CD4-positive, alpha-beta T cell treated with Interleukin-12 subunit alpha and Interleukin-12 subunit beta, for 1 hour (primary cell): ENCODE measurements at places on chromosomes 1 and 21.

DNA sequence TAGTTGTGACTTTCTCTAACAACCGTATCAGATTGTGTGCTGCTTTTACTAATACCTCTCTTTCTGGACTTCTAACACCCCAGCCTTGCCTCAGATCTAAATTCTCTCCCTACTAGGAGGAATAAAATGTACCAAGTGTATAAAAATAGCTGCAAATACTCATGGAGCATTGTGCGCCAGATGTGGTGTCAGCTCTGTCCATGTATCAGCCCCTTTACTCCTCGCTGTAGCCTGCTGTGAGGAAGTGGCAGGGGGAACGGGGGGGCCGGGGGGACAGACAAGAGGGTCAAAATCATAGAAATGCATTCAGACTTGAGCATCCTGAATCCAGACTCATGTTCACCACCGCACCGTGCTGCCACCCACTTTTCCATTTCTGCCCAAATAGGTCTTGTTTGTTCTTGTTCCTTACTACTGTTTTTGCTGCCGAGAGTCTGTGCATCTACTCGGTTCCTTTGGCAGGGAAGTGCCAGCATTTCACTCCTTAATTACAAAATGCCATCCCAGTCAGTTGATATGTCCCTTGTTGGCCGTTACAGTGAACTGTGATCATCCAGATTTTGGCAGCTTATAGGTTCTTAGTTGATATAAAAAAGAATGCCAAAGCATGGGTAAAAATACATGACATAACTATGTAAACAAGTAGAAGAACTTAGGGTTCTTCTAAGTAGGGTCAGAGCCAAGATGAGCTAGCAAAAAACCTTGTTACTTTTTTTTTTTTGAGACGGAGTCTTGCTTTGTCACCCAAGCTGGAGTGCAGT lies 76.4 kb downstream of the UBE4B start:
- DNase-seq, result no peak

- DNase-seq, result no peak
Observed at GRCh38 chr1:167633258-167633944, 3.4 kb downstream of the RCSD1 start.

- DNase-seq, result no peak
Observed at GRCh38 chr21:38287476-38287875, 30.7 kb downstream of the KCNJ15 start.

DNA sequence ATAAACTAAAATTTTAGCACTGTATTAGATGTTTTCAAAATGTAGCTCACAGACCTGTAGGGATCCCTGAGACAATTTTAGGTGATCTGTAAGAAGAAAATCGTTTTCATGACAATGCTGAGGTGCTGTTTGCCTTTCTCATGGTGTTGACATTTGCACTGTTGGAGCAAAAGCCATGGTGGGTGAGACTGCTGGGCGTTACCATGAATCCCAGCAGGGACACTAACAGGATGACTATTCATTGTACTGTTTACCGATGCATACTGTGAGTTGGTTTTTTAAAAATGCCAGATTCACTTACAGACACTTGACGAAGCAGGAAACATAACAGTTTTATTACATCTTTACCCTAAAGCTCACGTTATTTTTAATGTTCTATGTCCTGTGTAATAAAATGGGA lies 468.5 kb downstream of the PCP4 start:
- no peak for DNase-seq

- DNase-seq, result no peak
Observed at GRCh38 chr21:40618191-40618973, 228.6 kb downstream of the DSCAM start.

GRCh38 chr1:31658721-31659120 lies 14.0 kb upstream of the PEF1 start:
- DNase-seq, result no peak

DNA sequence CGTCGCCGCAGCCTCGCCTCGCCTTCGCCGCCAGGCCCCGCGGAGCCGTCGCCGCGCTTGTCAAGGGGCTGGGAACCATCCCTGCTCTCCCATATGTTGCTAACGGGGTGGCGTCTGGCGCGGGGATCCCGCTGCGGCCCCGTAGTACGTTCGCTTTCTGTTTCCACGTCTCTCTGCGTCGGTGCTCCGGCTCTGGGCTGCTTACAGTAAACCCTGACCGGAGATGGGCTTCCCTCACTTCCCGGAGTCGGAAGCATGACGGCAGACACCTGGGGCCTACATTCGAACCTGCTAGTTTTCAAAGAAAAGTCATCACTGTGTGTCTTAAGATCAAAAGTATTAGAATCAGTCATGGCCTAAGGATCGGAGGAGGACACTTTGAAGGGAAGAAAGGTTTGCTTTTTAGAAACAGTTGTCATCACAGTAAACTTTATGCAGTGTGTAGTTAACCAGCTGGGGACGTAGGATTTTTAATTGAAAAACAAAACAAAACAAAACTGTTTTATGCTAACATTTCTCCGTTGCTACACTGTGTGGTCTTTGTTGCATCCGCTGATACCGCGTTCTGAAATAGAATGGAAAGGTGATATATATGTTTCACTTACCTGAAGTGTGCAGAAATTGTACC lies 69.0 kb downstream of the SLC35A3 start:
- peak; percentile 79 for DNase-seq

DNA sequence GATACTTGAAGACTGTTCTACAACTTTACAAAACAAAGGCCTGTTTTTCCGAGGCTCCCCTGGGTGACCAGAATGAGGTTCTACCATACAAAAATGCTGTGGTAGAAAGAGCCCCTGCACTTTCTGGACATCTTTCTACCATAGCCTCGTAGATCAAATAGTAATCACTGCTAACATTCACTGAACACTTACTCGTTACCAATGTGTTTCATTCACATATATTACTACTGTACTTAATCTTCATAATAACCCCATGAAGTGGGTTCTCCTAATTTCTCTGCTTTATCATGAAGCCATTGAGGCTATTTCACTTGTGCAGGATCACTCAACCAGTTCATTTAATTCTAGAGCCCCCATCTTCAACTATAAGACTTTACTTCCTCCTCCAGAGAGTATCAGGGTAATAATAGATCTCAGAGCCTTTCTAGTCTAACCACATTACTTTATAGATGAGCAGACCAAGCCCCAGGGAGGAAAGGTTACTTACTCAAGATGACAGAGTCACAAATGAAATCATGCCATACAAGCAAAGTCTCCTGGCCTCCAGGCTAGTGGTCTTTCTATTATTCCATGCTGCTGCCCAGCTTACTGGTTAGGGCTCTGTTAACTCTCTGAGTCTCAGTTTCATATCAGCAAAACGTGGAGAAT lies 46.7 kb upstream of the OSBPL9 start:
- DNase-seq, result no peak

DNA sequence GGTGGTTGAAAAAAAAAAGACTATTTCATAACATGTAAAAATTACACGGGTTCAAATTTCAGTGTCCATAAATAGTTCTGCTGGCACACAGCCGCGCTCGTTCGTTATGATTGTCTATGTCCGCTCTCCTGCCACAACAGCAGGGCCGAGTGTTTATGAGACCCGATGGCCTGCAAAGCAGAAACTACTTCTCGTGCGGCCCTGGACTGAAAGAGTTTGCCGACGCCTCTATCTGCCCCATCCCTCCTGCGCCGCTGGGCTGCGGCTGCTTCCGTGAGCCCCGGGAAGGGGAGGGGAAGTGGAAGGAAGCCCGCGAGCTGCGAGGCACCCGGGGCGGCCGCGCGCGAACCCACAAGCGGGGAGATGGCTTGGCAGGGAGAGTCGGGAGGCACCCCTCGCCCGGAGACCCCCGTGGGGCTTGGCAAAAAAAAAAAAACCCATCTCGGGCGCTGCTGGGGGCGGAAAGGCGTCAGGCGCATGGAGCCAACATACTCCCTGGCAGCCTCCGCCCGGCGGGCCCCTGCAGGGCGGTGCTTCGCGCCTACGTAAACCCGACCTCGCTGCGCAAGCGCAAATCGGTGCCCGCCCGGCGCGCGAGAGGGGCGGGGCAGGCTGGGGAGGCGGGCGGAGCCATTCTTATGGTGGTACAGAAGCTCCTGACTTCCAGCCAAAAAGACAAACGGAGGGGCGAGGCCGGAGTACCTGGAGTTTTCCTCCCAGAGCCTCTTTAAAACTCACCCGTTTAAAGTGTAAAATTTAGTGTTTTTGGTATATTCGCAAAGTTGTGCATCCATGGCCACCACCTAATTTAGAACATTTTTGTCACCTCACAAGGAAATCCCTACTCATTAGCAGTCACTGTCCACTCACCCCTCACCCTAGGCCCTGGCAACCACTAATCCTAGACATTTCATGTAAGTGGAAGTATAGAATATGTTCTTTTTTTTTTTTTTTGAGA lies 8.3 kb downstream of the SLC27A3 start:
- DNase-seq, result peak; percentile 92

DNA sequence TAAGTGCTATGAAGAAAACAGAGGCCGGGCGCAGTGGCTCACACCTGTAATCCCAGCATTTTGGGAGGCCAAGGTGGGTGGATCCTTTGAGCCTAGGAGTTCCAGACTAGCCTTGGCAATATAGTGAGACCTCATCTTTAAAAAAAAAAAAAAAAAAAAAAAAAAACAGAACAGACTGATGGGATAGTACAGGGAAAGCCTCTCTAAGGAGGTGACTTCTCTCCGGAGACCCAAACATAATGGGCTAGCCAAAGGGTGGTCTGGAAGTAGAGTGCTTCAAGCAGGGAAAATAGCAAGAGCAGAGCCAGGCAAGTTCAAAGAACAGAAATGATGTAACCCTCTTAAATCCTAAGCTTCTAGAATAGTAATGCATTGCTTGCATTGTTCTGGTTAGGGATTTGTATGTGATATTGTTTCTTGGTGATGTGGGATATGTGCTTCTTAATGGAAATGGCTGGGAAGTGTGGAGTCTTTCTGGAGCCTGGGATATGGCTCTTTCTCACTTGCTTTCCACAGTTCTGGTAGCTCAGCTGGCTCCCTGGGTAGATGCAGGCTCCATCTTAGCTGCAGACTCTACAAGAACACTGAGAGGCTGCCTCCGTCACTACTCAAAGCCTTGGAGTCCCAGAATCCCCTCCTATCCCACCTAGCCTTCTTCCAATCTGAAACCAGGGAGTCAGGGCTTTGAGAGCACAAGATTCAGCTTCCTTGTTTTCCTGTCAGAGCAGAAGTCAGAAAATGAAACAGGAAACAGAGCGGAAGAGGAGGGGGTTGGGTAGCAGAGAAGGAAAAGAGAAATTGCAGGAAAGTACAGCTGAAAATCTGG lies 1.9 kb upstream of the PIGV start:
- peak; percentile 21 for DNase-seq

DNA sequence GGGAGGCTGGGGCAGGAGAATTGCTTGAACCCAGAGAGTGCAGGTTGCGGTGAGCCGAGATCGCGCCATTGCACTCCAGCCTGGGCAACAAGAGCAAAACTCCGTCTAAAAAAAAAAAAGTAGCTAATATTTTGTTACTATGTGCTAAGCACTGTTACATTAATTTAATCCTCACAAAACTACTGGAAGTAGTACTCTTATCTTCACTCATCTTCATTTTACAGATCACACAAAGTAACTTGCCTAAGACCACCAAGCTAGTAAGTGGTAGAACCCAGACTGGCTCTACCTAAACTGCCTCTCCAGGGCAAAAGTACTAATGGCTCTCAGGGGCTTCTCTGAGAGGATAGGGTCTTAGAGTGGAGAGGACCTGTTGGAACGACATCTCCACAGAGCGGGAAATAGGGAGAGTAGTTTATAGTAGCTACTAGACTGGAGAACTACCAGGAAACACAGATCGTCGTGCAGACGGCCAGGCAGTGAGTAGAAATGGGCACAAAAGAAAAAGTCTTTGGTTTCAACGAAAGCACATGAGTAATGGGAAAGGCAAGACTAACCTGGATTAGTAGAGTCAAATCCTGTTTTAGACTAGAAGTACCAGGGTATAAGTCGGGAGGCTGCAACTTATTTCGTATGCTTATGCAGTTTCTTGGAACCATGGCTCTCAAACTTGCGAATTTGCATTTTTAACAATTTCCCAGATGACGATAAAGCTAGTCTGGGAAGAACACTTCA lies 1.4 kb downstream of the CLCC1 start:
- DNase-seq, result no peak

- no peak for DNase-seq
Observed at GRCh38 chr1:110433803-110434202, 17.1 kb upstream of the PROK1 start.

DNA sequence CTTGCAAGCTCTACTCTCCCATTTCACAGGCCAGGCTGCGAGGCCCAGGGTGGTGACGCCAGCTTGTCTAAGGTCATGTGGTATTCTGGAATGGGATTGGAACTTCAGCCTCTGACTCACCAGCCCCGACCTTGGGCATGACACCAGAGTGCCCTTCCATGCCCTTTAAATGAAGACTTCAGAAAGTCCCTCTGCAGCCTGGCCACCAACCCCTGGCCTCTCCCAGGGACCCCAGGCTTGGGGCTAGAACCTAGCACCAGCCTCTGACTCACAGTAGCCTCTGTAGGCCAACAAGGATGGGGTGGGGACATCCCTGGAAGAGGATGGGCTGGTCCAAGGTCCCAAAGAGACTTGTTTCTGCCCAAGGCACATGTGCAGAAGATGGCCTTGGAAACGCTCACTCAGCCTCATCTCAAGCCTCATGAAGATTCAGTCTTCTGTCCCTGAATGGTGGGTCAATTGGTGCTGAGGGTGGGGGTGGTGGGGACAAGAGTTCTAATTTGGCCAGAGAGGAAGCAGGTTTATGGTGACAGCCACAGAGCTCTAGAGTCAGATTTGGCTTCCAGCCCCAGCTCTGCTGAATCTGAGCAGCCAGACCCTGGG lies 36.1 kb upstream of the RUNX3 start:
- DNase-seq, result no peak

- DNase-seq, result no peak
Observed at GRCh38 chr1:36328713-36329112, 5.3 kb upstream of the EVA1B start.

GRCh38 chr1:196544617-196545016 lies 63.6 kb downstream of the KCNT2 start:
- no peak for DNase-seq

GRCh38 chr1:197896301-197896700 lies 6.1 kb upstream of the C1orf53 start:
- DNase-seq, result no peak

- DNase-seq, result no peak
Observed at GRCh38 chr21:45291613-45292398, 4.1 kb upstream of the POFUT2 start.

- DNase-seq, result no peak
Observed at GRCh38 chr1:180571060-180571831, 12.5 kb downstream of the OVAAL start.

- DNase-seq, result no peak
Observed at GRCh38 chr1:205879974-205880373, 30.0 kb upstream of the PM20D1 start.

DNA sequence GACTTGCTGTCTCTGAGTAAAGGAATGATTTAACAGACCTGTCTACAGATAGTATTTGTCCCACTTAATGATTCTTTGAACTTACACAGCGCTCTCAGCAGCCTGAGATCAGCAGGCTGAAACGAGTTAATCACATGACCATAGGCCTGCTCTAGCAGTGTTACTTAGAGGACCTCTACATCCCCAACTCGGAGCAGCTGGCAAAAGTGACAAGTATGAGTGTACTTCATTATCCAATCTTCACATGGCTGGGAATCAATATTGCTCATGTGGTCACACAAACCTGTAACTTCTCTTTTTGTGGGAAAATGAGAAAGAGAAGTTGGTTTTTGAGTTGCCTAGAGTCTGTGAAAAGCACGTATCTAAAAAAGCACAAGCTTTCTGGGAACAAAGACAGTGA lies 11.4 kb upstream of the ATP13A2 start:
- DNase-seq, result no peak
